ENCODE measurements at places on chromosomes 1 and 21. TPM values are rescaled to one million over a fixed set of nuclear protein-coding genes. Genes with fewer than 3 reads are reported as not detected.

The SELENBP1 gene
- 50.7 TPM for polyA plus RNA-seq

The CNTN2 gene
- 0.77 TPM for polyA plus RNA-seq

GRCh38 chr1:15176120-15176519 lies 22.6 kb downstream of the TMEM51 start:
- DNase-seq: no peak

- DNase-seq: no peak
Observed at GRCh38 chr1:52444463-52444862, 40.1 kb downstream of the PRPF38A start.

- DNase-seq: no peak
Observed at GRCh38 chr1:203089651-203090045, 3.8 kb upstream of the MYOG start.

- no peak for DNase-seq
Observed at GRCh38 chr1:60213253-60213652, 139.7 kb upstream of the C1orf87 start.

DNA sequence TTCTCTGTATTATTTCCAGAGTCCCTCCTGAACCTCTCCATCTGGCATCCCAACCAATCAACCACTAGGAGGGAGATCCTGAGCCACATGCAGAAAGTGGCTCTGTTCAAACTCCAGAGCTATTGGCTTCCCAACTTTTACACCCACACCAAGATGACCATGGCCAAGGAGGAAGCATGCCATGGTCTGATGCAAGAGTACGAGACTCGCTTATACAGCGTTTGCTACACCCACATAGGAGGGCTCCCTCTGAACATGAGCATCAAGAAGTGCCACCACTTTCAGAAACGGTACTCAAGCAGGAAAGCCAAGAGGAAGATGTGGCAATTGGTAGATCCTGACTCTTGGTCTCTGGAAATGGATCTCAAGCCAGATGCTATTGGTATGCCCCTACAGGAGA lies 23.6 kb downstream of the RGSL1 start:
- DNase-seq: no peak

DNA sequence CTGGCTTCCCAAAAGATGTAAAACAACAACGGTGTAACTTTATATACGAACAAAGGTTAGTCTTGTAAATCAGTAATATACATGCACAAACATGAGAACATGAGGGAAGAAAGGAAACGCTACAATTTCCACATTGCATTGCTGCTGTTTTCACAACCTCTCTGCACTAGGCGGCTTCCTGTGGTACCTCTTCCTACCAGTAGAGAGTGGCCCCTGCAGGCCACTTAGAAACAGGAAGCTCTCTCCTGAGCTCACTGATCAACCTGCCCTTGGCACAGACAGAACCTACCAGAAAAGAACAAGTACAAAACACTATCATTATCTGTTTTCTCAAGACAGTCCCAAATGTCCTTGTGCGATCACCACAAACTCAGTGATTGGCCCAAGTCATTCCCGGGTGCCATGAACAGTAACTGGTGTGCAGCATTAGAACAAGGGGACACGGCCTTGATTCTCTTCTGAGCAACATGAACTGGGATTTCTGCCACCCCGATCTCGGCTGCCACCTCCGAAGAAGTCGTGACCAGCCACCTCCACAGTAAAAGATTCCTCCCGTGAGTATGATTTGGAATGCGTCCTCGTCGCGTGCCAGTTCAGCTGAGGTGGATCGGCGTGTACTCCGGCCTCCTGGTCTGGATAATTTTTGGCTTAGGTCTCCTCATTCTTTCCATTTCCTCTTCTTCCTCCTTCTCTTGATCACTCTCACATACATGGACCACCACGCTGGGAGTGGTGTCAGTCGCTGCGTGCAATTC lies 5.7 kb upstream of the KCNE1 start:
- no peak for DNase-seq

All from renal pelvis (tissue), 12 donors.